ENCODE measurements at places on chromosomes 1 and 21.
A peak's percentile ranks its signal among the peaks of the same experiment; 100 is the strongest.

GRCh38 chr1:60769082-60769481 is 313.3 kb upstream of the NFIA start:
- DNase-seq = no peak

DNA sequence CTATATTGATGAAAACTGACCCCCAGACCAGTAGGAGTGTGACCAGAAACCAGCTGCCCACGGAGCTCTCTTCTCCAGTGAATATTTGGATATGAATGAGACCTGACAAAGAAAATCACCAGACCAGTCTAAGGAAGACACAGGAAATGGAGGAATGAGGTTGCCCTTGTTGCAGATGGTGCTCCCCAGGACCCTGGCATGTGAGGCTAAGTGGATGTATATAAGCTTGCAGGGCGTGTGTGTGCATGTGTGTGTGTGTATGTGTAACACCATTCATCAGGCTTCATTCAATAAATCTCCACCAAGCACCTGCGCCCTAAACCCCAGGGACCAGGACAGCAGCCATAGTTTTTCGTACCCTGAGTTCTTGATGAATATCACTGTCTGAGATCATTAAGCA is 14.4 kb downstream of the PHLDA3 start:
- no peak for DNase-seq

- no peak for DNase-seq
Measured at GRCh38 chr1:81213279-81213678, 587.5 kb upstream of the ADGRL2 start.

- no peak for DNase-seq
Measured at GRCh38 chr1:204888294-204888693, 17.6 kb downstream of the NFASC start.

- no peak for DNase-seq
Measured at GRCh38 chr1:43803105-43803504, 95.8 kb downstream of the ST3GAL3 start.

GRCh38 chr1:87149241-87150041 is 179.2 kb upstream of the LMO4 start:
- no peak for DNase-seq

GRCh38 chr1:215631489-215631888 is 64.4 kb downstream of the KCTD3 start:
- DNase-seq = no peak

- no peak for DNase-seq
Measured at GRCh38 chr1:11071463-11072215, 11.8 kb upstream of the SRM start.

GRCh38 chr21:36509973-36510664 is 30.2 kb upstream of the CLDN14 start:
- no peak for DNase-seq

- no peak for DNase-seq
Measured at GRCh38 chr21:45213392-45213791, 74.3 kb downstream of the POFUT2 start.

- no peak for DNase-seq
Measured at GRCh38 chr1:155706139-155706538, 17.2 kb downstream of the DAP3 start.

- DNase-seq = no peak
Measured at GRCh38 chr1:233435622-233436021, 108.1 kb downstream of the MAP3K21 start.

- no peak for DNase-seq
Measured at GRCh38 chr1:161849518-161849917, 83.4 kb downstream of the ATF6 start.

DNA sequence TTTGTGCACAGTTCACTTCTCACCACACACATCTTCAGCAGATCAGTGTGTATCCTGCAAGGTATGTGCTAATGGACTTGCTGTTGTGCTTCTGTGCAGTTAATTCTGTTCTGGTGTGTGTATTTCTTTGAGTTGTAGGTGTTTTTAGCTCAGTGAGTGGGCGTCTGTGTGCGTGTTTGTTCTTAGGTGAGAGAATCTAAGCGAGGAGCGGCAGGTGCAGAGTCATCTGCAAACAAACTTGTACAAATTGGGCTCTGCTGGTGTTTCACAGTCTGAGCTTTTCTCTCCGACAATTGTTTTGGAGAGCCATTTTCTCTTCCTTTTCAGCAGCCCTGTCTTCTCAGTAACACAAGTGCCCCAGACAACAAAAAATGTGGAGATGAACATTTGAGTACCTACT is 43.6 kb downstream of the ACP6 start:
- DNase-seq = no peak

- no peak for DNase-seq
Measured at GRCh38 chr1:58762806-58763205, 21.0 kb downstream of the JUN start.

GRCh38 chr1:197909384-197909783 is 7.0 kb downstream of the C1orf53 start:
- no peak for DNase-seq

DNA sequence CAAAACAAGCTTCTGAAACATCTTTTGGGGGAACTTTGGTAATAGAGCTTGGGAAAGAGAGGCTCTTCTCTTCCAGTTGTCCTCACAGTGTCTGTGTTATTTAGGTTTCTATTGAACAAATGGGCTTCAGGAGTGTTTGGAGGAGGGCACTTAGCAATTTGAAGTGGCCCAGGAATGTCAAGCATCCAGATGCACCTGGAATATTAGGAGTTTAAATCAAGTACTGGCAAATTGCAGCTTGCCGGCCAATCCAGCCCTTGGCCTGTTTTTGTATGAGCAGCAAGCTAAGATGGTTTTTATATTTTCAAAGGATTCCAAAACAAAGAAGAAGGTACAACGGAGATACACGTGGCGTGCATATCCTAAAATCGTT is 94.7 kb downstream of the CCDC185 start:
- DNase-seq = no peak

GRCh38 chr1:209650454-209650853 is 1.8 kb downstream of the LAMB3 start:
- DNase-seq = no peak

DNA sequence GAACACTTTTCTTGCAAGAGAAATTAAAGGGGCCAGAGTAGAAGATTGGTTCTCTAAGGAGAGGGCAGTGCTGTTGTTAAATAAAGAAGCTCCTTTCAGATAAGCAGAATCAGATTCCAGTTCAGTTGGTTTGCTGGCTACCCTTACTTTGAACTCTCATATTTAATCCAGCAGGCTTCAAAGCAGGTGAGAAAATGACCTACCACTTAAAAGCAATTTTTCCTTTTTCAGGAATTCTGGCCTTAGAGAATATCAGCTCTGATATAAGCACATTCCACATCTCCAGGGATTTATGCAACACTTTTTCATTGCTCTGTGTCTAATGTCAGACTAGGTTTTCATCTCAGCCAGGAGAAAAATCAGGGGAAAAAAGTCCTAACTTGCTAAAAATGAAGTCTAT is 28.7 kb downstream of the WNT2B start:
- DNase-seq = no peak

GRCh38 chr1:116751621-116752020 is 2.6 kb upstream of the CD2 start:
- no peak for DNase-seq

- peak; percentile 39 for DNase-seq
Measured at GRCh38 chr1:55073187-55073916, 34.0 kb downstream of the PCSK9 start.
